ENCODE measurements at places on chromosomes 7 and 10.

DNA sequence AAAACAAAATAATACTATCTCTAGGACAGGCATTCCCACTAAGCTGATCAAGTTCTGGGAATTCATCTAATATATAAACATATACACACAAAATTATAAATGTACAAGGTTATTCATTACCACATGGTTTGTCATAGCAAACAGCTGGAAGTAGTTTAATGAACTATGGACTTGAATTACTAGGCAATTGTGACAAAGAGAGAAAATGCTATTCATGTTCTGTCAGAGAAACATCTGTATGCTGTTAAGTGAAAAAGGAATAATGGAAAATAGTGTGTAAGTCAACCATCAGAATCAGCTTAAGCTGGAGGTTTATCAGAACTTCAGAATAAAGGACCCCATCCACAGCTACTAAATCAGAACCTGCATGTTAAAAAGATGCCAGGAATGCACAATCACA lies 2.8 kb downstream of the ZNF248 start:
- no peak for DNase-seq

GRCh38 chr10:108852211-108852610 lies 1071.1 kb downstream of the XPNPEP1 start:
- DNase-seq, result no peak

- no peak for DNase-seq
Measured at GRCh38 chr10:3485057-3485686, 299.8 kb downstream of the KLF6 start.

DNA sequence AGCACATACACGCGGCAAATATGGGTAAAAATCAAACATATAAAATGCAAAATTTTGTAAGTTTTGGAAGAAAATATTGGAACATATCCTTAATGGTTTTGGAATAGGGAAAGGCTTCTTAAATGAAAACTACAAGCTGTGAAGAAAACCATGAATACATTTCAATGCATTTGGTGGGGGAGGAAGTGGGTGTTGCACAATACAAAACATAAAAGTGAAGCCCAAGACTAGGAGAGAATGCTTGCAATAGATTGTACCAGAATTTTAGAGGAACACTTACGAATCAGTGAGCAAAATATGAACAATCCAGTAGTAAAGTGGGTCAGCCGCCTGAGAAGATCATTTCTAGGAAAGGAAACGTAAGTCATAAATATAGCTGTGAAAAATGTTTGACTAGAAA lies 322.6 kb upstream of the MKI67 start:
- no peak for DNase-seq

- DNase-seq, result no peak
Measured at GRCh38 chr7:100215895-100216294, 3.9 kb upstream of the PVRIG start.

- peak; percentile 47 for DNase-seq
Measured at GRCh38 chr7:142478479-142479220, 220.8 kb upstream of the PRSS58 start.

GRCh38 chr10:132132421-132132841 lies 54.3 kb upstream of the DPYSL4 start:
- no peak for DNase-seq

- no peak for DNase-seq
Measured at GRCh38 chr10:34535872-34536271, 279.2 kb downstream of the PARD3 start.

DNA sequence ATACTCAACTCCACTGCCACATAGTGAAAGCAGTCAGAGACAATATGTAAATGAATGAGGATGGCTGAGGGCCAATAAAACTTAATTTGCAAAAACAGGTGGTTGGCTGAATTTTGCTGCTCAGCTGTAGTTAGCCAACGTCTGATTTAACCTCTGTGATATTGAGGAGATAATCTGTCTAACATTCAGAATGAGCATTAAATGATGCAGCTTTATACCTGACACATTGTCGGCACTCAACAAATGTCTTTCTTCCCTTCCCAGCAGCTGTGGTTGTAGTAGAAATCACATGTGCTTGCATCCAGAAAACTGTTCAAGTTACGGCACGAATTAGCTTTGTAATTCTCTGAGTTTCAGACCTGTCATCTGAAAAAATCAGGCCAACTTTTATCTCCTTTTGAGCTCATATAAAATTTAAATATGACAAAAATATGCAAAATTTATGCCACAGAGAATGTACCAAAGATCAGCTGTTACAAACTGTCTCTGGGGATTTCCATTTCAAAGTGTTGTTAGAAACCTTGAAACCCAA lies 1239.7 kb downstream of the GATA3 start:
- no peak for DNase-seq

GRCh38 chr7:126702242-126703016 lies 550.3 kb downstream of the GRM8 start:
- DNase-seq, result no peak

DNA sequence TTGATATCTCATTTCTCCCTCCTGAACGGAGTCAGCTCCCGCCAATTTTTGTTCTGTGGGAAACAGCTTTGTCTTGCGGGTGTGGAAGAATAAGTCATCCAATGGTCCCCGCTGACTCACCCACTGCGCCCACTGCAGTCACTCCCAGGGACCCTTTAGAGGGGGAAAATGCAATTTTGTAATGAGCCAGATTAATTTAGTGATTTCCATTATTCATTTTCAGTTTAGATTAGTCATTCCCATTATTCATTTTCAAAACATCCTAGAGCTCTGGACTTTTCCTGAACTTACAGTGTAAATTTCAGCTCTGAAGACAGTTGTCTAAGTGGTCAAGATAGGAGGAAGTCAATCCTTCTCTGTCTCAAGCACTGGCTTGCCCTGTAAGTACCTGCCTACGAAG lies 154.9 kb upstream of the TMEM72 start:
- no peak for DNase-seq

GRCh38 chr7:102018876-102019275 lies 201.4 kb downstream of the CUX1 start:
- DNase-seq, result no peak

DNA sequence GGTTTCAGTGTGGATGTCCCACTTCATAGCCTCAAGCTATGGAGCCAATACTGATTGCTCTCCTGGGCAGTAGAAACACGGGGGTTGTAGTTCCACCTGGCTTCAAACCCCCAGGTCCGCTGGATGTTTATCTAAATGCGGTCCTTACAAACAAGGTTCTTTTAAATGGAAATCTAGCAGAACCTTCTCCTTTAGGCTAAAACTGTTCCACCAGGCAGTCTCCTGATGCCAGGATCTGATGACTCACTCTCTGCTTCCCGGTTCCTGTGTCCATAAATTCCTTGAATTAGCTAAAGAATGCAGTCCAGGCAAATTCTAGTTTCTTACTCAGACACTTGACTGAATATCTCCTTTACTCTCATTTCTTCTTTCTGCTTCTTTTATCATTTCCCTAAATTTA lies 108.4 kb upstream of the FAM3C start:
- DNase-seq, result no peak

GRCh38 chr10:70174058-70174741 lies 3.9 kb upstream of the SAR1A start:
- no peak for DNase-seq

DNA sequence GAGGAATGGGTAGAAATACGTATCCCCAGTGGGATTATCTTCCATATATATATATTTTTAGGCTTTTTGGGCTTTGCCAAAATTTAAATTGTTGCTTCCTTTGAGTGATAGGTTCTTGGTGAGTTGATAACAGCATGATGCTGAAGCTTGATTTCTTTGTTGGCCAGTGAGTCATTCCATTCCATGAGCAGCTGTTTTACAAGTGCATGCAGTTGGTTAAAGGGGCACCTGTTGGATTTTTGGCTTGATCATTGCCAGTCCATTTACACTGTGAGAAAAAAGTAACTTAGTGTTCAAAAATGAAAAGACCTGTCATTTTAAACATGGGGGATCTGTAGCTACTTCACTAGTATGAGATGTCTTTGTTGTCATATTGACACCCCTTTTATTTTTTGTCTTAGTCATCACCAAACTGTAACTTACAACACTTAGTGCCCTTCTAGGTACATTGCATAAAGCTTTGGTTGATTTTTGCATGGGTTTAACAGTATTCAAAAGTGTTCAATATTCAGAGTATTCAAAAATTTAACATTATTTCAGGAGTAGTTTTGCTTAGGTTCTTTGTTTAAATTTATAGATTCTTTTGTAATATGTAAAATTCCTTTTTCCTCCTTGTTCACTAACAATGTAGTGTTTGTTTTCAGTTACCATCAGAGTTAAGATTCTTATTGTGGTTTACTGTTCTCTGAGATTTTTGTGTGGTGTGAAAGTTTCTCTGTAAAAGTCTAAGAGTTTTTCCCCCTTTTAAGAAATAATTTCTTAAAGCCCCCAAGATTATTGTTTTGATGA lies 8.8 kb downstream of the AKAP9 start:
- DNase-seq, result no peak

DNA sequence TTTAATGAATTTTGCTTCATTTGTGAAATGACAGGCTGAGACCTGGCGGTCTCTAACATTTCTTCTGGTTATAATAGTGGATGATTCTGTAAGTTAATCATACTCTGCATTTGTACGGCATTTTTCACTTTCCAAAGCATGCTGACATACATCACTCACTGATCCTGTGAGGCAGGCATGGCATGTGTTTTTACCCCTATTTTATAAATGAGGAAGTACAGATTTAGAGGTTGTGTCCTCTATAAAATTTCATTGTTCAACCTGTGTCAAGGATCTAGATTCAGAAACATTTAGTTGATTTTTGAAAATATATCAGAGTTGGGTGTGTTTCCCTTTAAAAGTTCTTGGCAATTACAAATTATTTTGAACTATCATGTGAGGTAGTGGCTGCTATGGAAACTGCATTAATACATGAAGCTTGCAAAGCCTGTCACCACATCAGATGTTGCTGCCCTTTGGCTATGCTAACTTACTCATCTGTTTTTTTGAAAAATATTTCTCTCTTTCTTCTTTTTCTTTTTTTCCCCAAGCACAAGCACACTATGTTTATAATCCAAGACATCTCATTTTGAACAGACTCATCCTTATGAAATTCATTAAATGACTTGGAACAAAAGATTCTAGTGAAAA lies 172.7 kb downstream of the GNAI1 start:
- no peak for DNase-seq

DNA sequence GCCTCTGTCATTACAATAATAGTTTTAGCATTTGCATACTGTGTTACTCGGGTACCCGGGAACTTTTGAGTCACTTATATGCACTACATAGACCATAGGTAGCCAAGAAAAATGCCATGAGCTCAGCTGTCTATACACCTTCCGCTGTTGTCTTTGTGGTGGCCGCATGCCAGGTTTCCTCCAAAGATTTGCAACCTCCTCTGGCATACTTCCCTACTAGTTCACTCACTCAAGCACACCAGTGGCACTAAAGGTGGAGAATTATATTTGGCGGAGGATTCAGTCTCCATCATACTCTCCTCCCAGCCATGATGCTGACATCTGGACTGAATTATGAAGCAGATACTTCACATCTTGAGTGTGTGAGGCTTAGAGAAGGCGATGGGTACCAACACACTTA lies 35.6 kb upstream of the GRB10 start:
- no peak for DNase-seq

GRCh38 chr7:106069471-106070200 lies 42.5 kb downstream of the SYPL1 start:
- DNase-seq, result peak; percentile 15

DNA sequence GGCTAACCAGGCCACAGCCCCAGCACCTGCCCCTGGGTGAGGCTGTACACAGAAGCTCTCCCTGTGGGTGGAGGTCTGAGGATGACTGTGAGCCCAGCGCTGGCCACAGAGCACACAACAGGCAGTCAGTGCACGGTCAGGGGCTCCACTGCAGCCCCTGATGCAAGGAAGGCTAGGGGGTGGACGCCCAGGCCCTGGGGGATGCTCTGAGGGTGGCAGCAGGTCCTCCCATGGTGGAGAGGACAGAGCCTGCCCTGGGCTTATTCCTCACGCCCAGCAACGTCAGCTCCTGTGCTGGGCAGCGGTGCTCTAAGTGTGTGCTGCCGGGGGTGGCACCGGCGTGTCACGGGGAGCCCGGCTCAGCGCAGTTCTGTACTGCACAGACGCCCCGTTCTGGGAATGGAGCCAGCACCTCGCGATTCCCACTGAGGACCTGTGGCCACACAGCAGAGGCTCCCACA lies 223.2 kb downstream of the MAD1L1 start:
- no peak for DNase-seq

DNA sequence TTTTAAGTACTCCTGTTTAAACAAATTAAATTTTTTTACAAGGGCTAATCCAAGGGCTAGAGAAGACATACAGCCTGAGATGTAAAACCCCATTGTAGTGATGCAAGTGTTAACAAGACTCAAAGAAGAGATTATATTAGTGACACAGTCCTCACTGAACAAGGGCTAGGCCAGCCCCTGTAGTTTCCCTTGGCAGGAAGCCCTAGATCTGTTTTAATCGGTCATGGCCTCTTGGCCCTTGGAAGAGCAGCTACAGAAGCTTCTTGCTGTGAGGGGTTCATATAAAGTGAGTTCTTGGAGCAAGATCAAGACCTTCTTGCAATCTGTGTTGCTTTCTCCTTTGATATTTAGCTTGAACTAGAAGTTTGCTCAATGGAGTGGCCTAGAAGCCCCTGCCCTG lies 1339.4 kb downstream of the XPNPEP1 start:
- DNase-seq, result no peak

GRCh38 chr7:139426258-139427028 lies 57.0 kb downstream of the KLRG2 start:
- DNase-seq, result no peak

DNA sequence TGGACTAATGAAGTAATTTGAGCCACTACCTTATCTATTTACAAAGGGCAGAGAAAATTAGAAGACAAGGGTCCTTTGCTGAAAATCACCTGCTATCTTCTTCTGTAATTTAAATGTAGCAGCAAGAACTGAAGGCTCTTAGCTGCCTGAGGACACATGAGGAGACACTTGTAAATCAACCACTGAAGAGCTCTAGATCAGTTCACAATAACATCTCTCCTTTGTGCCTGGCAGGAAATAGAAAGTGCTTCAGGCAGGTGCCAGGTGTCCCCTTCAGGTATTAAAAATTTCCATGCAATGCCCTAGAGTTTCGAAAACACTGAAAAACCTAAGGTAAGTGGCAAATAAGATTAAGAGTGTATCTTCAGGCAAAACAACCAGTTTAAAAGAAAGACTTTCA lies 474.6 kb downstream of the GRM8 start:
- peak; percentile 3 for DNase-seq

GRCh38 chr10:122678266-122678665 lies 21.4 kb downstream of the C10orf120 start:
- DNase-seq, result no peak

All from H7 (cell line).